Fibroblast of gingiva (primary cell): ENCODE measurements at places on chromosomes 1 and 21.
A peak's percentile ranks its signal among the peaks of the same experiment; 100 is the strongest.

- no peak for DNase-seq
These were observed at the start of gene TMCO2 for GRCh38 chr1:40247655-40248054. TSS of gene TMCO2 (plus strand) at chr1:40247937. CDS start at chr1:40247994, 57 bp downstream.

- DNase-seq, result no peak
These were observed 32.9 kb downstream of the ARHGEF10L start for GRCh38 chr1:17572264-17572985.

DNA sequence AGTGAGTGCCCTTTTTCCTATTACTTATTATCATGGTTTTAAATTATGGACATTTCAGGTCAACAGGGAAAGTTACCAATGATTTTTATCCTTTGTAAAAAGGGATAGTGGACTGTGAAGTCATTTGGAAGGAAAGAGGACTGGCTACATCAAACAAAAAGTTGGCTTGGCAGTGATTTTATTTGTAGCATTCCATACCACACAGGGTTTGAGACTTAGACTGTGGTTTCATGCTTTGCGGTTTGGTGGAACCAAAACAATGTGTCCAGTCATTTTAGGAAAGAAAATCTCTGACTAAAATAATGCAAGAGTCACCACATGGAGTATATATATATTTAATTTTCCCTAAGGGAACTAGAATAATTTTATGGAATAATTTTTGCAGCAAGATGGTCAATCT lies 239.5 kb downstream of the HMCN1 start:
- peak; percentile 90 for DNase-seq

DNA sequence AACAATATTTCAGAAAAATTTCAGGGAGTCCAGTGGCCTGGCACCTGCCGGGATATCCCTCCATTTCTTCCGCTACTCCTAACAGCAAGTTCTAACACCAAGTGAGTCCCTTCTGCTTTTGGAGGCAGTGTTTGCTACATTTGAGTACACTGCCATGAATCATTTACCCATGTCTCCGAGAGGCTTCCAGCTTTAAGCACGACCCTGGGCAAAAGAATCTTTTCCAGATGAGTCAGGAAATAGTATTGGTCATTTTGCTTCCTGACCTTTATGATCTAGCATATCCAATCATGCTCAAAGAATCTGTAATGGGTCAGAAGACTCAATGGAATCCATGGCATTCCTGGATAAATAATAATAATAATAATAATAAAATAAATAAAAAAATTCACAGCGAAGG lies 60.7 kb upstream of the FMN2 start:
- DNase-seq, result peak; percentile 87

GRCh38 chr1:86505564-86505902 lies 36.8 kb downstream of the CLCA1 start:
- DNase-seq, result peak; percentile 20

- DNase-seq, result no peak
These were observed 232.9 kb upstream of the RUNX1 start for GRCh38 chr21:35281956-35282355.

- DNase-seq, result no peak
These were observed 91.1 kb upstream of the ACTRT2 start for GRCh38 chr1:2930016-2930815.

- DNase-seq, result no peak
These were observed 166.7 kb downstream of the SIPA1L2 start for GRCh38 chr1:232463225-232463624.

DNA sequence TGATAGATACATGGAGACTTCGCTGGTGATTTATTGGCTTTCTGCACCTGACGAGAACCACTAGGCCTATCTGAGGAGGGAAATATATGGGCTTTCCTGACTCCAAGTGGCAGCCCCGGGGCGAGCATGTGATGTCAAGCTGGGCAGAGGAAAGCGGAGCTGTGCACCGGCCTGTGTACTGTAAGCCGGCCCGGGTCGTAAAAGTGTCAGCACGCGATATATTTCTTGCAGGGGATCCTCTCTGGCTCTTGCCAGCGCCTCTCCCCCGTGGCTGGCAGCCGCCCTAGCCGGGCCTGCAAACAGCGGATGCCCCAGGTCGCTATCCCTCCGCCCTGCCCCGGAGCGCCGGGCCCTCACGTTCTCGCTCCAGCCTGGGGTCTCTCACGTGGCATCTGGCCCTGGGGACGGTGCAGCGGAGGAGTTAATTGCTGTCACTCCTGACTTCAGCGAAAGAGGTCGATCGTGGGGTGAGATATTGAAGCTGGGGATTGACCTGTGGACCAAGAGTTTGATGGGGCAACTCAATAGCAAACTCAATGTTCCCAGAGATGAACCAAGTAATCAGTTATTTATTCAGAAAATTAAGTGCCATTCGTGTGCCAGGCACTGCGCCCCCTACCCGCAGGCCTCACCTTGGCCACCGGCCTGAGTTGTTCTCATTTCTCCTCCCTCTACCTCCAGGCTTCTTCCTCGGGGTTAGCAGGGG lies 41.0 kb upstream of the HAO2 start:
- DNase-seq, result peak; percentile 6

- no peak for DNase-seq
These were observed 960 bp downstream of the PCSK9 start for GRCh38 chr1:55040083-55040932.

- no peak for DNase-seq
These were observed 92.0 kb downstream of the ACTL8 start for GRCh38 chr1:17847111-17847510.

DNA sequence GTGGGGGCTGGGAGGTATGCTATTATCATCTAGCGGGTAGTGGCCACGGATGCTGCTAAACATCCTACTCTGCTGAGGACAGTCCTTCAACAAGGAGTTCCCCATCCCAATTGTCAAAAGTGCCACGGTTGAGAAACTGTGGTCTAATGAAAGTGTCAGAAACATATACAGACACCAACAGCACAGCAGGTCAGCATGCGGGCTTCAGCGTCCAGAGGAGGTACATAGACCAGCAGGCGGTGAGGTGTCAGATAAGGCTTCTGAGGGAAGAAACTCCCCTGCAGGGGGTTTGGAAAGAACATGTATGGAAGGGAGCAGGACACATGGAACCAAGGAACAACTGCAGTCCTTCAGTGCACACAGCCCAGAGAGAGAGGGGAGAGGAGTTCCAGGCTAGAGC lies 4.8 kb upstream of the TTC4 start:
- no peak for DNase-seq

GRCh38 chr1:54230507-54231339 lies 30.8 kb downstream of the MRPL37 start:
- DNase-seq, result no peak

GRCh38 chr1:19731311-19731821 lies 66.7 kb downstream of the HTR6 start:
- DNase-seq, result no peak

GRCh38 chr1:224700918-224701531 lies 84.9 kb downstream of the CNIH3 start:
- DNase-seq, result peak; percentile 9

DNA sequence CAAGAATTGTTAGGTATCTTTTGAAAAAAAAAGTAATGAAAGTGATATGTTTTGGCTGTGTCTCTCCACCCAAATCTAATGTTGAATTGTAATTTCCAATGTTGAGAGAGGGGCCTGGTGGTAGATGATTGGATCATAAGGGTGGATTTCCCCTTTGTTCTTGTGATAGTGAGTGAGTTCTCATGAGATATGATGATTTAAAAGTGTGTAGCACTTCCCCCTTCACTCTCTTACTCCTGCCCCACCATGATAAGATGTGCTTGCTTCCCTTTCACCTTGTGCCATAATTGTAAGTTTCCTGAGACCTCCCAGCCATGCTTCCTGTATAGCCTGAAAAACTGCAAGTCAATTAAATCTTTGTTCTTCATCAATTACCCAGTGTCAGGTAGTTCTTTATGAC lies 70.7 kb downstream of the XCL2 start:
- DNase-seq, result no peak

DNA sequence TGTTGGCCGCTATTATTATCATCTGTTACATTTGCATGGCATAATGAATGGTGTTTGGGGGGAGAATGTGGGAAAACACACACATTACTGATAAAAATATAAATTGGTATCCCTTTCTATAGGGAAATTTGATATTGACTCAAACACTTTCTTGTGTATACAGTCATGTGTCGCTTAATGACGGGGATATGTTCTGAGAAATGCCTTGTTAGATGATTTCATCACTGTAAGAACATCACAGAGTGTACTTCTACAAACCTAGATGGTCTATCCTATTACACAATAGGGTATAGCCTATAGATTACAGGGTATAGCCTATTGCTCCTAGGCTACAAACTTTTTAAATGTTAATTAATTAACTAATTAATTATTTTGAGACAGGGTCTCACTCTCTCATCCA lies 67.2 kb upstream of the B3GALNT2 start:
- no peak for DNase-seq

GRCh38 chr1:50426108-50426700 lies 3.0 kb upstream of the DMRTA2 start:
- DNase-seq, result no peak

GRCh38 chr21:37659874-37660273 lies 256.4 kb downstream of the KCNJ6 start:
- DNase-seq, result no peak
